ENCODE measurements at places on chromosomes 3 and 15. TPM values are rescaled to one million over a fixed set of nuclear protein-coding genes. Genes with fewer than 3 reads are reported as not detected.

DNA sequence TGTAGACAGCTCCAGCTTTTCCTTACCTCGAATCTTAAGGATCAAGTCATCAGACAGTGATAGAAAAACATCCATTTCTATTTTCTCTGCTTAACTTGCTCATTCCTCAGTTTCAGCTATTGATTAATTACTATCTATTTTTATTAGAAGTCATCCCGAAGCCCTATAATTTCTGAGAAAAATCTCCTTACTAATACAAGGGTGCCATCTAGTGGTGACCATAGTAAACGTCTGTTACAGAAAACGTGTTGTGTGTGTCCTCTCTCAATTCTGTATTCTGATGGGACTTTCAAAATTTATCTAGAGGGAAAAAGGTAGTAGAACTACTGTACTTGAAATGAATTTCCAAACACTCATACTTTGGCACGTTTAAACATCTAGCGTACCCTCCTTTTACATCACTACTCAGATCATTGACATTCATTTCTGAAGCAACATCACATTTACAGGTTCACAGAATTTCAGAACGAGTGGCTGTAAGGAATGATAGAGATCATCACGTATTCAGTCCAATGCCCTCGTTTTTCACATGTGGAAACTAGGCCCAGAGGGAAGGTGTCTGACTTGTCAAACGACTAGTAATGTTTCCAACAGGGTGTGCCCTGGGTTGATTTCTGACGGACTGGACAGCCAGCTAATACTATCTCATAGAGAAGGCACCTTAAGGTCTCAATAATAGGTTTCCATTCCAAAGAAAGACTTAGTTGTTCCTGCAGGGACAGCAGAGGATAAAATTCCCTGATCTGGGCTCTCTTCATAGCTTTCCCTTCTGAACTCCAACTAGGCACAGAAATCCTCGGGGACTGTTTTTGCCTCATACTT is 25.6 kb downstream of the HACD2 start:
- H3K27me3 ChIP-seq: no peaks in the 10 kb centered on the region
- peaks cover 2% of the 10 kb centered on the region for H3K36me3 ChIP-seq
- H3K4me3 ChIP-seq: no peak overlapping the region
- H3K4me1 ChIP-seq: no peaks in the 10 kb centered on the region

- H3K36me3 ChIP-seq: no peaks in the 10 kb centered on the region
- no peak overlapping the region for H3K4me3 ChIP-seq
- no peak overlapping the region for H3K27ac ChIP-seq
- DNase-seq: no peak
- no peaks in the 10 kb centered on the region for H3K27me3 ChIP-seq
Measured at GRCh38 chr15:98003996-98004395, 43.5 kb downstream of the ARRDC4 start.

DNA sequence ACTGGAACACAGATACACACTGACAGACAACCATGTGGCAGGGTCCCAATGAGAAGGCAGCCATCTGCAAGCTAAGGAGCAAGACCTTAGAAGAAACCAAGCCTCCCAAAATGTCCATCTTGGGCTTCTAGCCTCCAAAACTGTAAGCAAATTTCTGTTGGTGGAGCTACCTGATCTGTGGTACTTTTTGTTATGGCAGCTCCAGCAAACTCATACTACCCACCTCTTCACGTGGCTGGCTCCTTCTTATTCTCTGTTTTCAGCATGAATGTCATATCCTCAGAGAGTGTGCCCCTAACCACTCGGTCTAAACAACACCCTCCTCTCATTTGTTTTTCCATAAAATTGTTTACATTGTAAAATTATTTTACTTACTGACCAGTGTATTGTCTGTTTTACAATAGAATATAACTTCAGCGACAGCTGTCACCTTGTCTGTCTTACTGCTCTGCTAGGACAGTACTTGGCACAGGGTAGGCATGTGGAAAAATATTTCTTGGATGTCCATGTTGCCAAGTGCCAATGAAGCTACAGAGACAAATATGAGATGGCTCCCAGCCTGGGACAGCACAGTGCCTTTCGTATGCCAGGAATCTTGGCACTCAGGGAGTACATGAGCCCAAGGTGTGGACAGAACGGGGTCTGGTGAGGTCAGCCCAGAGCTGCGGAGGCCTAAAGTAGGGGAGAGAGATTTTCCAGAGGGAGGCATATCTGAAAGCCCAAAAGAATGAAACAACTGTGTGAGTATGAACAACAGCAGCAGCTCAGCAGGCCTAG is 17.4 kb upstream of the SLC25A36 start:
- no peak for DNase-seq
- peaks cover 25% of the 10 kb centered on the region for H3K27me3 ChIP-seq
- H3K27ac ChIP-seq: no peak overlapping the region
- no peaks in the 10 kb centered on the region for H3K36me3 ChIP-seq

- H3K36me3 ChIP-seq: no peaks in the 10 kb centered on the region
- no peak overlapping the region for H3K27ac ChIP-seq
- H3K4me3 ChIP-seq: no peak overlapping the region
Measured at GRCh38 chr15:69551391-69552056, 98.9 kb downstream of the RPLP1 start.

Gene BCL2A1
- 1.1 TPM for total RNA-seq

DNA sequence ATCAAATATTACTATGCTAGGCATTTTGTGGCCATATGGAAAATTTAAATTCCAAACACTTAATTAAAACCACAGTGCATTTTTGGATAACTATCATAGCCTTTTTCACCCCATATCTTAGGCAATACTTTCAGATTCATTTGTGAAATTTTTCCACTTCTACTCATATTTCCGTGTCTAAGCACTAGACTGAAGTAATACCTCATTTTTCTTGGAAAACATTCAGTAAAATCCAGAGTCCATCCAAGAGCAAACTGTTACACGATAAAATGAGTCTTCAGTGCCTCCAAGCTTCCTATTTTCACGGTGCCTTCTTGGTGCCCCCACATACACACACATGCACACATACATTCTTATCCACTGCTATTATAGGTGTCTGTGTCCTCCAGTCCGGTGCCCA is 845.9 kb downstream of the TBL1XR1 start:
- H3K4me3 ChIP-seq: no peak overlapping the region
- H3K36me3 ChIP-seq: no peaks in the 10 kb centered on the region
- no peaks in the 10 kb centered on the region for H3K27me3 ChIP-seq
- H3K4me1 ChIP-seq: no peaks in the 10 kb centered on the region
- DNase-seq: no peak

Gene CILP
- total RNA-seq: 0.81 TPM

DNA sequence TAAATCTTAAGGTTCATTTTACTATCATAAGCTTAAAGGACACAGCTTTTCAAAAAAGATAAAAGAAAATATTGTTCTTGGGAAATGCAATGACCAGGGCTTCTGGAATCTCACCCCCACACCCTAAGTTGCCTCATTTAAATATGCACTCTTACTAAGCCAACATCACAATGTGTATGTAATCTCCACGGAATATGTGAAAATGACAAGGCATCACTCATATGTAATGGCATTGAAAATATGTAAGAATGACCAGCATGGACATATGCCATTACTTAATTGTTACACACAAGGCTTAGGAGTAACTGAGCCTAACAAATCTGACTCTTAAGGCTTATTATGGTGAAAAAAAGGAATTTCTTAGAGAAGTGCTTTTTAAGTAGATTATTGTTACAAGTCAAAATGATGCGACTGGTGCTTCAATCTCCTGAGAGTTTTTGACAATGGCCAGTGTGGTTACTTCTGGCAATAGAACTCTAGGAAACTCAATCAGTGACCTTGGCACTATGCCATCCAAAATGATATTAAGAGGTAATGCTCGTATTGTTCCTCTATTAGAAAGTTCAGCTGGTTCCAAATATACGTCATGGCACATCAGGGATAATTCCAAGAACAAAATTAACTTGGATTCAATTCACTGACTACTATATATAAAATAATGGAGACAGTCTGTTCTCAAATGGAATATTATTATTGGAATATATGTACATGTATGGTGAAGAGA is 290.0 kb upstream of the PLSCR5 start:
- H3K27me3 ChIP-seq: no peaks in the 10 kb centered on the region
- no peaks in the 10 kb centered on the region for H3K4me1 ChIP-seq
- DNase-seq: no peak
- no peaks in the 10 kb centered on the region for H3K36me3 ChIP-seq
- no peak overlapping the region for H3K27ac ChIP-seq
- H3K4me3 ChIP-seq: no peak overlapping the region

Measured in right lobe of liver (tissue), 6 donors.